Stimulated activated CD4-positive, alpha-beta T cell treated with anti-CD3 and anti-CD28 coated beads, TNF-alpha, amount 100 ng/mL, for 24 hours (primary cell): ENCODE measurements at places on chromosomes 16 and 17.

DNA sequence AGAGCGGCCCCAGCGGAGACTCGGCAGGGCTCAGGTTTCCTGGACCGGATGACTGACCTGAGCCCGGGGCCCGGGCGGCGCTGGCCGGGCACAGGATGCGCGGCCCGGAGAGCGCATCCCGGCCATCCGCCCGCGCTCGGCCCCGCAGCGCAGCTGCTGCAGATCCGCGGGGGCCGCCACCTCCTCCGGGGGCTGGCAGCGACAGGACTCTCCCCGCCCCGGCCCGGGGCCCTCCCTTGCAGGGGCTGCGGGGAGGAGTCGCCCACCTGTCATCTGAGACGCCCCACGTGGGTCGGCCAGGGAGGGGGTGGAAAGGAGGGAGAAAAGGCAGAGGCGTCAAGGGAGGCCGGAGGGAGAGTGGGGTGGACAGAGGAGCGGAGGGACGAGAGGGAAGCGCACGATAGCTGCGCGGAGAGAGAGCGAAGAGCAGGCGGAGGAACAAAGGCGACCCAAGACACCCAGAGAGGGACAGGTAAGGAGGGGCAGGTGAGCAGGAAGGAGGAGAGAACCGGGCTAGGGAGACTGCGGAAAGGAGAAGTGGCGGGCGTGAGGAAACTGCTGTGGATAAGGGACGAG lies 471 bp upstream of the PRKAR1A start:
- peak; percentile 32 for DNase-seq

GRCh38 chr16:46949241-46949892 lies 24.1 kb downstream of the DNAJA2 start:
- DNase-seq = peak; percentile 16

DNA sequence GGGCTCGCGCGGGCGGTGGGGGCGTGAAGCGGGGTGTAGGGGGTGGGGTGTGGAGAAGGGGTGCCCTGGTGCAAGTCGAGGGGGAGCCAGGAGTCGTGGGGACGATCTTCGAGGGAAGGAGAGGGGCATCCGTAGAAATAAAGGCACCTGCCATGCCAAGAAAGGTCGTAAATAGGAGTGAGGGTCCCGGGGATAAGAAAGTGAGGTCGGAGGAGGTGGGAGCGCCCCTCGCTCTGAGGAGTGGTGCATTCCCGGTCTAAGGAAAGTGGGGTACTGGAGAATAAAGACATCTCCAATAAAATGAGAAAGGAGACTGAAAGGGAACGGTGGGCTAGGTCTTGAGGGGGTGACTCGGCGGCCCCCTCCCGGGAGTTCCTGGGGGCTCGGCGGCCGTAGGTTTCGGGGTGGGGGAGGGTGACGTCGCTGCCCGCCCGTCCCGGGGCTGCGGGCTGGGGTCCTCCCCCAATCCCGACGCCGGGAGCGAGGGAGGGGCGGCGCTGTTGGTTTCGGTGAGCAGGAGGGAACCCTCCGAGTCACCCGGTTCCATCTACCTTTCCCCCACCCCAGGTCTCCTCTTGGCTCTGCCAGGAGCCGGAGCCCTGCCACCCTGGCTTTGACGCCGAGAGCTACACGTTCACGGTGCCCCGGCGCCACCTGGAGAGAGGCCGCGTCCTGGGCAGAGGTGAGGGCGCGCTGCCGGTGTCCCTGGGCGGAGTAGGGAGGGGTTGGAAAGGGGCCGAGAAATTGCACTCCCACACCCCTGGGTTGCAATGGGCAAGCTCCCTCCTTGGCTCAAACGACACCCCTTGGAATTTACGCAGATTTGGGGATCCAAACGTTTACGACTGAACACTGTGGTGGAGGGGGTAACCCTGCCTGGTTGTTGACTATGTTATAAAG lies 888 bp downstream of the CDH1 start:
- no peak for DNase-seq

DNA sequence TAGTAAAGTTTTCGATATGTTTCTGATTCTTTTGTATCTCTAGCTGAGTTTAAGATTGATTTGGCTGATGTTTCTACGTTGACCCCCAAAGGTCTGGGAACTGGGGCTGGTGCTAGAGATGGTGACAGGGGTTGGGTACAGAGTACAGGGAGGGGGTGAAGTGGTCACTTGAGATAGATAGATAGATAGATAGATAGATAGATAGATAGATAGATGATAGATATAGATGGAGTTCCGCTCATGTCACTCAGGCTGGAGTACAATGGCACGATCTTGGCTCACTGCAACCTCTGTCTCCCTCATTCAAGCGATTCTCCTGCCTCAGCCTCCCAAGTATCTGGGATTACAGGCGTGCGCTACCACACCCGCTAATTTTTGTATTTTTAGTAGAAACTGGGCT lies 1.8 kb upstream of the FBRS start:
- no peak for DNase-seq

DNA sequence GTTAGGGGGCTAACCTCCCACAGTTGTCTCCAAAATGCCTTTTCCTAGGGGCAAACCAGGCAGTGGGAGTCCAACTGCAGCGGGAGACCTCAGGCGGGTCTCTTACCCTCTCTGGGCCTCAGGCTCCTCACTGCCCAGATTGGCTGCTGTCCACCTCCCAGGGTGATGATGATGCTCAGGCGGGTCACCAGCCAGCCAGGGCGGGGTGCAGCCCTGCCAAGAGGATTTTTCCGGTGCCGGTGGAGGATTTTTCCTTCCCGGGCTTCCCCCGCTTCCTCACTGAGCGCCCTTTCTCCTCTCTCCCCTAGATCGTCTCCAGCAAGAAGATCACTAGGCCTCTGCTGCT lies 22.8 kb downstream of the CPNE2 start:
- DNase-seq = no peak

GRCh38 chr17:9206741-9207332 lies 185.5 kb downstream of the NTN1 start:
- DNase-seq = no peak

- no peak for DNase-seq
Measured at GRCh38 chr17:54153423-54153822, 330.7 kb downstream of the KIF2B start.

- no peak for DNase-seq
Measured at GRCh38 chr17:69908626-69909368, 166.2 kb upstream of the KCNJ16 start.

GRCh38 chr17:21573961-21574610 lies 118.2 kb upstream of the KCNJ18 start:
- DNase-seq = no peak

DNA sequence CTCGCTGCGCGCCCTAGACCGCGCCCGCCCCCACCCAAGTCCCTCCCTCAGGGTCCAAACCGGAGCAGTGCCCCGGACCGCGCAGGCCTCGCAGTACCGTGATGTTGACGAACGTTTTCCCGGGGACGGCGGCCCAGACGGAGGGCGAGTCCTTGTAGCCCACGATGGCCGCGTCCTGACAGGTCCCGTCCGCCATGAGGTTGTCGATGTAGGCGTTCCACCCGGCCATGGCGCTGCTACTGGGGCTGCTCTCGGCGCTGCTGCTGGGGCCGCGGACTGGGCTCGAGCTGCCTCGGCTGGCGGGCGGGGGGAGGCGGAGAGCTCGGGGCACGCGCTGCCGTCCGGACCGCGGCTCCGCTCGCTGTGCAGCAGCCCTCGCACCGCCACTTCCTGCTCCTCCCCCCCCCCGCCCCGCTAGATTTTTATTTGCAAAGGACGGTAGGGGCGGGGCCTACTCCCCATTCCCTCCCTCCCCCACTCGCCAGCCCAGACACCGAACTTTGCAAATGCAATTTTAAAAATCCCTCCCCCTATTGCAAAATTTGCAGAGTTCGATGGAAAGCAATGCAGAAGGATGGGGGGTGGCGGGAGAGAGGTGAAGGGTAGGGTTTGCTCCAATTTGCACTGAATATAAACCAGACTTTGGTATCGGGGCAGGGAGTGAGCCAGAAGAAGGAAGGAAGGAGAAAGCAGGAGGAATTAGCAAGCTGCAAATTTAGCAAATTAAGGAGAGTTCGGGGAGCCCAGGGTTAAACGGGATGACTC lies at the start of gene PFN1:
PFN1 (minus strand) TSS at position 365 of the 765 bp plus-strand sequence; CDS start at position 229, 136 bp downstream.
- DNase-seq = peak; percentile 92

GRCh38 chr17:56902348-56902747 lies 11.5 kb downstream of the TRIM25 start:
- no peak for DNase-seq

- no peak for DNase-seq
Measured at GRCh38 chr17:40509626-40510327, 8.4 kb upstream of the TNS4 start.

DNA sequence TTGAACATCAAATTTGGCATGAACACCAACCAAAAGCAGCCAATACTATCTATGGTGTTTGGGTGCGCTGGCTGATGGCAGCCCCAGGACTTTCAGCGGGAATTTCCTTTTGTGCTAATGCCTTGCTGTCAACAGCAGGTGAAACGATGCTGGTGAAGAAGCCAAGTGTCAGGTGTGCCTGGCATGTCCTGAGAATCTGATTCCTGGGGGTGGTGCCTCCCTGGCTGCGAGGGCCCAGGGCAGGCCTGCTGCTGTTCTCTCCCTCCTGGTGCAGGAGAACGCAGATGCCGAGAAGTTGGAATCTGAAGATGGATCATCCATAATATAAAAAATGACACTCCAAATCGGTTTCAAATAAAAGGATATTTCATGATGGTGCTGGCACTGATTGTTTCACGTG lies 62.0 kb upstream of the DNAJA2 start:
- DNase-seq = no peak

DNA sequence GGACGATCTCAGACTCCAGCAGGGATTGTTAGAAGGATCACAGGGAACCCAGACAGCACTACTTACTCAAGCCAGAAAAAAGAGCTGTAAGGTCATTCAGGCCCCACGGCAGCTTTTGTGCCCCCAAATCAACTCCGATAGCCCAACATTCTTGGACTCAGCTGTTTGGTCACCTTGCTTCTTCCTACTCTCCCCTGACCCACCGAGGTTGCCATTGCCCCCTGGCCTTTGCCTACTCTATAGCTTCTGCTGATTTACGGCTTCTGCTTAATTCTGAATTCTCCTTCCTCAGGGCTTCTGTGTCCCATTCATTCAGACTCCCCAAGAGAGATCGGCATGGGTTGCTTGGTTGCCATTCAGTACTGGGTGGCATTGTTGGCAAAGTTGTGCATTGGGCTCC lies 8.6 kb upstream of the ITPRIPL2 start:
- DNase-seq = no peak

GRCh38 chr16:1972490-1972877 lies 631 bp downstream of the TBL3 start:
- no peak for DNase-seq

DNA sequence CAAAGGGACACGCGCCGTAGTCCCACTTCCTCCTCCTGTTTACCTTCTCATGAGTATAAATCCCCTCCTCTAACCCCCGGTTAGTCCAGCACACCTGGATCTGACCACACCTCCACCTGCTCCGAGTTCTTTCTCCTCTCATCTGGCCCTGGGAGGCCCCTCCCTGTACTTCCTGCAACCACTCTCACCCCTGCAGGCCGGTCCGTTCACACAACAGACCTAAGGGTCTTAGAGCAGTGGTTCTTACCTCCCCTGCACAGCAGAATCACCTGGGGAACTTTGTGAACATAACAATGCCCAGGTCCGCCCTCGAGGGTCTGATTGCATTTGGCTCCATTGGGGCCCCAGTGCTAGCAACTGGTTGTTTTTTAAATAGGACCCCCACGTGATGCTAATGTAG lies 24.8 kb downstream of the TMEM114 start:
- no peak for DNase-seq

DNA sequence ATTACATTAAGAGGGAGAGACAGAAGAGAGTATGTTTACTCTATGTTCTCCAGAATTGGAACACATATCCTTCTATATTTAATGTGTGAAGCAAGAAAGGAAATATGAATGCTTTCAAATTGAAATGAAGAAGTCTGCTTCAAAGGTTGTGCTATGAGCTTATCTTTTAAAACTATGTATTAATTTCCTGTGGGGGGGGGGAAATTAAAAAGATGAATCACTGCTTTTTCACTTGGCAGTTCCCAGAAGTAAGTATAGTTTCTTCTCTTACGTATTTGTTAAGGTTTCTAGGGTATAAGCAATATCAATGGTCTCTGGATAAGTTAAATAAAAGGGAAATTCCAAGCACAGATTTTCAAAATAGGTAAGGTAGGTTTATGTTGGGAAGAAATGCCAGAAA lies 7.0 kb downstream of the TERF2 start:
- no peak for DNase-seq

- peak; percentile 90 for DNase-seq
Measured at GRCh38 chr17:43760254-43760852, 1.8 kb upstream of the SOST start.

DNA sequence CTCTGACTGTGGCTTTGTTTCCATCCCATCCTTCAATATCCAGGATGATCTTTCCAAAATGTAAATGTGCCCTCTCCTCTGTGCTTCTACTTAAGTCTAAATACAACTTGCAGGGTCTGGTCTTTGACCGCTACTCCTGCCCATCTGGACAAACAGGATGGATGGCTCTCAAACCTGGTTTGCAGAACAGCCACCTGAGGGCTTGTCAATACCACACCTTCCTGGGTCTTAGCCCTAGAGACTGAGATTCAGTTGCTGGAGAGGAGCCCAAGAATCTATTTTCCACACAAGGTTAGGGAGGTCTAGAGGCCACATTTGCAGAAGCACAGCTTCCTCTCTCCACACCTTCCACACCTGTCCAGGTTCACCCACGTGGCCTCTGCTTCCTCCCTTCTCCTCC lies 1.9 kb upstream of the GRB7 start:
- no peak for DNase-seq

DNA sequence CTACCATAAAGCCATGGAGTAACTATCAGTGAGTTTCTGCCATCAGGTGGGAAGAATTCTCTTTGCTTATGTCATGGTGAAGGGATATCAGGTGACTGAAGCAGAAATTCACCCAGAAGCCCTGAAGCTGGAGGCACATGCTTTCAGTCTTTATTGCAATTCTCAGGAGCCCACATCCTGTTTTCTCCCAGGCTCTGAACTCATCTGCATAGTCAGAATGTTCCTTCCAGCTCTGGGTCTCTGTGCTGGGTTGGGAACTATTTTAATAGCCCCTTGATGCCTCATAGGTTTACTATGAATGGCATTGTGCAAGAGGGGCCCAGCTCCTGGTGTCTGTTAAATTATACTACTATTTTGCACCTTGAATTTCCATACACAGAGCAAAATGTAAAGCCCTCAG lies 198.4 kb upstream of the SOX9 start:
- DNase-seq = no peak

- no peak for DNase-seq
Measured at GRCh38 chr16:17423221-17423620, 47.5 kb downstream of the XYLT1 start.

- DNase-seq = no peak
Measured at GRCh38 chr17:19261426-19261825, 24.3 kb downstream of the EPN2 start.
